Lower lobe of right lung (tissue), 2 donors: ENCODE measurements at places on chromosomes 4 and X. TPM values are rescaled to one million over a fixed set of nuclear protein-coding genes. Genes with fewer than 3 reads are reported as not detected.

GAGE13 gene
- not detected for total RNA-seq

DNA sequence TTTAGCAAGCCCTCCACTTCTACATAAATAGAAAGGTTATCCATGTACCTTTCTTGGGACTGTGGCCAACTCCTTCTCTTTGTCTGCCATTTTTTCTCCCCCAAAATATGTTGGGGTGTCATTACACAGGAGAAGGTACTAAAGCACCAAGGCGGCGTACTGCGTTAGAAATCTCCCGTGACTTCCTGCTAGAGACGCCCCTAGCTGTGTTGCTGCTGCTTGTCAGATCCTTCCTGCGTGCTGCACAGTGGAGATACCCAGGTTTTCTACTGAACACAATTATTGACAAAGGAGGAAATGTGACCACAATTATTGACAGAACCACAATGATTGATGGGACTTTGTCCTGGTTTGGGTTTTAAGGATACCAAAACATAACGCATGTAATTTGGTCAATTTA, 97.7 kb downstream of the EFHC2 start:
- no peaks in the 10 kb centered on the region for H3K27me3 ChIP-seq
- H3K4me1 ChIP-seq, result no peaks in the 10 kb centered on the region
- no peaks in the 10 kb centered on the region for H3K36me3 ChIP-seq
- H3K27ac ChIP-seq, result no peak overlapping the region

FAM149A gene
- 13.3 TPM for total RNA-seq

- no peaks in the 10 kb centered on the region for H3K27me3 ChIP-seq
- no peak overlapping the region for H3K4me3 ChIP-seq
- H3K4me1 ChIP-seq, result no peaks in the 10 kb centered on the region
- no peaks in the 10 kb centered on the region for H3K36me3 ChIP-seq
- no peak overlapping the region for H3K27ac ChIP-seq
These were observed 108.3 kb upstream of the KLHL4 start for GRCh38 chrX:87409113-87409841.

GRCh38 chrX:78181307-78181706, 41.9 kb upstream of the TAF9B start:
- H3K4me1 ChIP-seq, result no peaks in the 10 kb centered on the region
- no peaks in the 10 kb centered on the region for H3K27me3 ChIP-seq
- no peak overlapping the region for H3K27ac ChIP-seq
- no peaks in the 10 kb centered on the region for H3K36me3 ChIP-seq
- H3K4me3 ChIP-seq, result no peak overlapping the region

DNA sequence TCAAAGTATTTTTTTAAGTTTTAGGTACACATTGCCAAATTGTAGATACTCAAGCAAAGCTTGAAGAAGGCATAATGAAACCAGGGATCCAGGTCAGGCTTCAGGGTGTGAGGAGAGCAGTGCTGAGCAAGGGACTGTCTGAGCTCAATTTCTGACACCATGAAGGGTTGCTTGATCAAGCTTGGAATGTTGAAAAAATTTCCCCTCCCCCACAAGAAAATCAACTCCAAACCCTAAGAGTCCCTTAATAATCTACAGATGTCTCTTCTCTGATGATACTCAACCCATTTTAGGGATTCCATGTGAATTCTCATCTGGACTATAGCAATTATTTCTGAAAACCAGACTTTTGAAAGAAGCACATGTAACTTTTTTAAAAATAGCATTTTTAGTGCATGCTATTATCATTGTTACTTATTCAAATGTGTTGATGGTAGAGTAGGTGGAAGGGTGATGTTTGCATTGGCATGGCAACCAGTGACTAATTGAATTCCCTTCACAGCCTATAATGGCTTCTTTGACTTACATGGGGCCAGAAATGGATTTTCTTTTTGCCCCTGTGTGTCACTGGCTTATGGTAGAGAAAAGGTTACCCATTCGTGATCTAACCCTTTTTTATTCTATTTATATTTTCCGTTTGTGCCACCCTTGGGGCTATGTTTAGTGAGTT, 252.0 kb downstream of the FBXW7 start:
- no peaks in the 10 kb centered on the region for H3K36me3 ChIP-seq
- H3K4me3 ChIP-seq, result no peak overlapping the region
- DNase-seq, result no peak
- H3K4me1 ChIP-seq, result no peaks in the 10 kb centered on the region
- H3K27ac ChIP-seq, result no peak overlapping the region

CFP gene
- total RNA-seq, result 24.8 TPM

GRCh38 chrX:69211701-69212100, 46.4 kb upstream of the PJA1 start:
- no peaks in the 10 kb centered on the region for H3K27me3 ChIP-seq
- H3K4me1 ChIP-seq, result peaks cover 4% of the 10 kb centered on the region
- no peak for DNase-seq
- no peaks in the 10 kb centered on the region for H3K36me3 ChIP-seq
- no peak overlapping the region for H3K4me3 ChIP-seq

- no peak overlapping the region for H3K4me3 ChIP-seq
- H3K4me1 ChIP-seq, result no peaks in the 10 kb centered on the region
- H3K27me3 ChIP-seq, result no peaks in the 10 kb centered on the region
- H3K27ac ChIP-seq, result no peak overlapping the region
- DNase-seq, result no peak
These were observed 148.1 kb downstream of the PCDH7 start for GRCh38 chr4:30868111-30868895.

DNA sequence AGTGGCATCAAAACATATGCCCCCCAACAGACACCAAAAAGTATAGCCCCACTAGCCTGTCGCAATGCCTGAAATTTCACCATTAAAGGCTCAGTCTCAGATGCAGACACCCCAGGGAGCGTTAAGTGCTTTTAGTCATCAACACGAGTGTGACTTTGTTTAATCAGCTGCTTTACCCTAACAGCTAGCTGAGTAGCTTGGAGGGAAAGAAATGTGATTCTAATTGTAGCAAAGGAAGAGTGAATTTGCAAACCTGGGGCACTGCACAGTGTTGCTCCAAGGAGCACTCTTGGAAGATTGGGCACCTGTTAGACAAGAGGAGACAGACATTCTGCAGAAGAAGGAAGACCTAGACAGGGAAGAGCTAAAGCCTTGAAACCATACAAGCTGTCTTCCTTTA, 145.1 kb downstream of the BEND2 start:
- no peak overlapping the region for H3K27ac ChIP-seq
- no peaks in the 10 kb centered on the region for H3K36me3 ChIP-seq
- H3K27me3 ChIP-seq, result no peaks in the 10 kb centered on the region
- no peak overlapping the region for H3K4me3 ChIP-seq
- DNase-seq, result no peak

DNA sequence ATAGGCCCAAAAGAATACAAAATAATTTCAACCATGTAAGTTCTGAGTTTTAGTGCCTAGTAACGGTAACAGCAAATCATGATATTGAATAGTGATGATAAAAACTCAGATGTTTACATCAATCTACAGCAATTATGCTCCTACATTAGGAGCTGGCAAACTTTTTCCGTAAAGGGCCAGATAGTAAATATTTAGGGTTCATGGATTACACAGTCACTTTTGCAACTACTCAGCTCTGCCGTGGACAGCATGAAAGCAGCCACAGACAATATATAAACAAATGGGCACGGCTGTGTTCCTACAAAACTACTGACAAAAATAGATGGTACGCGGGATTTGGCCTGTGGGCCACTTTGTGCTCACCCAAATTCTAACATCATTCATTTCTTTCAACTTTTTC, 167.8 kb upstream of the NAP1L5 start:
- no peaks in the 10 kb centered on the region for H3K36me3 ChIP-seq
- no peaks in the 10 kb centered on the region for H3K27me3 ChIP-seq
- no peak for DNase-seq
- no peak overlapping the region for H3K4me3 ChIP-seq
- H3K27ac ChIP-seq, result no peak overlapping the region

REPS2 gene
- 18.5 TPM for total RNA-seq

GRCh38 chr4:153916273-153916755, 127.4 kb upstream of the SFRP2 start:
- no peak for DNase-seq
- no peaks in the 10 kb centered on the region for H3K36me3 ChIP-seq
- H3K27ac ChIP-seq, result no peak overlapping the region
- H3K27me3 ChIP-seq, result no peaks in the 10 kb centered on the region
- H3K4me1 ChIP-seq, result no peaks in the 10 kb centered on the region
